Smooth muscle cell of the pulmonary artery (primary cell): ENCODE measurements at places on chromosomes 7 and 10. TPM values are rescaled to one million over a fixed set of nuclear protein-coding genes. Genes with fewer than 3 reads are reported as not detected.

The HABP2 gene
- not detected in 2 replicates for total RNA-seq

The LRCH4 gene
- total RNA-seq, result 9.7 and 11.7 TPM in 2 replicates

The NEUROG3 gene
- not detected in 2 replicates for total RNA-seq

The SPDYE8 gene
- total RNA-seq, result not detected in 2 replicates

The NKX2-3 gene
- not detected in 2 replicates for total RNA-seq
